ENCODE measurements at places on chromosomes 2 and 18. TPM values are rescaled to one million over a fixed set of nuclear protein-coding genes. Genes with fewer than 3 reads are reported as not detected.

DNA sequence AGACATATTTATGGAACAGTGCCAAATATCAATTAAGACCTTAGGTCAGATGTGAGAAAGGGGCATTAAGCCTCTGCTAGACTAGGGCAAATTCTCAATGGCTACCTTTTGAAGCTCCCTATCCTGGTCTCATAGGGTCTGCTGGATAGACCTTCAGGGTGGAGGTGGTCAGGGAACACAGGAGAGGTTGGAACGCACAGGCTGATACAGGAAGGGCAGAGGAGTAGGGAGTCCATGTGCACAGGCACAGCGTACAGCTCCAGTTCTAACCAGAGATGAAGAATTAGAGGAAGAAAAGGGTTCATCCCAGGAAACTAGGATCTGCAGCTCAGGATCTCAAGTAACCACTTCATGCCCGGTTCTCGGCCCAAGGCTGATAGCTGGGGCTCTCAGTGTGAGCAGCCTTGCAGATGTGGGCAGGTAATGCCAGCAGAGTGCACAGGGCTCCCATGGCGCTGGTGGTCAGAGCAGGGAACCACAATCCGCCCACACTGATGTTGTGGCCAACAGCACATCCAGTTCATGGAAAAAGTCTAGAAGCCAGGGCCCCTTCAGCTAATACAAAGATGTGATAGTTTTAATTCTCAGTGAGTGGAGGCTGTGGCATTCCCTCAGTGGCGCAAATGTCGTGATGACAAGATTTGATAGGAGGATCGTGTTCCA, 3.4 kb upstream of the EVA1A start:
- no peak overlapping the region for H3K27ac ChIP-seq
- peaks cover 75% of the 10 kb centered on the region for H3K4me1 ChIP-seq
- DNase-seq, result no peak

DNA sequence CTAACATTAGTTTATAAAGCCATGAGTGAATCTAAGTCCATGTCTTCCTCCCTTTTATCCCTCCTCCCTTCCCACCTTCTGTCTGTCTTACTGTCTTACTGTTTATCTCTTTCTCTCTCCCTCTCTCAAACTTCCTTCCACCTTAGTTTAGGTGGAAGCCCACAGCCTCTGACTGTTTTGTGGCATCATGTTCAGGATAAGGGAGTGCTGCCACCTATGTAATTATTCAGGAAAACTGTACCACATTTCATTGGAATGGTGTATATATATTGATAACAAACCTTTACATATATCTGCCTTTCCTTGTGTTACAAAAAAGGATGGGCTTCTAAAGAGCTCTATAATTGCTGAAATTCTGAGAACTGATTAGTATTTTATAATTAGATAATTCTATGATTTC, 48.7 kb downstream of the NETO1 start:
- H3K36me3 ChIP-seq, result no peaks in the 10 kb centered on the region
- no peaks in the 10 kb centered on the region for H3K4me1 ChIP-seq
- no peak overlapping the region for H3K4me3 ChIP-seq
- H3K27me3 ChIP-seq, result no peaks in the 10 kb centered on the region

DNA sequence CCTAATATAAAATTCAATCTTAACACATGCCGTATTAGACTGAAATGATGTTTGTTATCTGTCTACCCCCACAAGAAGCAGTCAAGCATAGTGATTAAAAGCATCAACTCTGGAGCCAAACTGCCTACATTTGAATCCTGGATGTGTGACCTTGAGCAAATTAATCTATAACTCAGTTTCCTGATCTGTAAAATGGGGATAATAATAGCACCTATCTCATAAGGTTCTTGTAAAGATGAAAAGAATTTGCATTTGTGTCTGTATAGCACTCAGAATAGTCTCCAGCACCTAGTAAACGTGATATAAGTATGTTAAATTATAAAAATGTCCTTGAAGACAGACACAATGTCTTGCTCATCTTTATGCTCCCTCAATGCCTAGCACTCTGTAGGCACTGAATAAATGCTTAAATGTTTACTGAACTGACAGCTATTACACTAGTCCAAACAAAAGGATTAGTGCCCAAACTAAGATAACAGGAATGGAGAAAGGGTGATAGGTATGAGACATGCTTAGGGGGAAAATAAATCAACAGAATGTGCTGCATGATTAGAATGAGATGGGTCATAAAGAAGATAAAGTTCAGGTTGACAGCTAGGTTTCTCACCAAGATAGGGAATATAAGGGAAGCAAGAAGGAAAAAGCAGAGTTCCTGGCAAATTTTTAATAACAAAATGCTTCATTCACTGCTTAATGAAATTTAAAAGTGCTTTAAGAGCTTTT, 180.6 kb downstream of the ATAD2B start:
- no peaks in the 10 kb centered on the region for H3K4me1 ChIP-seq
- H3K4me3 ChIP-seq, result no peak overlapping the region
- DNase-seq, result no peak
- H3K27me3 ChIP-seq, result no peaks in the 10 kb centered on the region
- H3K27ac ChIP-seq, result no peak overlapping the region

KRTCAP3 gene
- total RNA-seq, result 2.1 TPM

DNA sequence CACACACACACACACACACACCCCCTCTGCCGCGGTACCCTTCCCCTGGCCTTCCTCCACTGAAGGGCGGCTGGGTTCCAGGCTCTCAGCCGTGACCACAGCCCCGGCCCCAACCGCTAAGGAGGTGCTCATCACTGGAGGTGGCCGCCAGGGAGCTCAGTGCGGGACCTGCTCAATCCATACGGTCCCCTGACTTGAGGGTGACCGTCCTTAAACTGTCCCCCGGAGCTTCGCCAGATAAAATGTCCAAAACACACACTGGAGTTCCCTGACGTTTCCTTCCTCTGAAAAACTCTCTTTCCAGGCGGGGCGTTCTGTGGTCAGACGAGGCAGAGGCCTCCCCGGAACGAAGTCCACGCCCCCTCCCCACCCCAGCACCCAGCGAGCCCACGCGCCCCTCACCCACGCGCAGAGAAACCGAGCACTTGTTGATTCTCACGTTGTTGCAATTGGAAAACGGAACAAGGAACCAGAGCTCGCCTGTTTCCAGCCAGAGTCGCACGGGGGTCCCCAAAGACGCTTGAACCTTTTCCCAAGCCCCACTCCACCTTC, 1.4 kb downstream of the MBP start:
- peaks cover 36% of the 10 kb centered on the region for H3K4me1 ChIP-seq
- peak overlapping the region; percentile 73 for H3K4me3 ChIP-seq
- no peak for DNase-seq
- no peaks in the 10 kb centered on the region for H3K36me3 ChIP-seq

ANKRD62 gene
- not detected for total RNA-seq

RTTN gene
- 18.7 TPM for total RNA-seq

- H3K4me3 ChIP-seq, result no peak overlapping the region
- H3K36me3 ChIP-seq, result no peaks in the 10 kb centered on the region
- no peak for DNase-seq
- H3K27me3 ChIP-seq, result no peaks in the 10 kb centered on the region
- no peak overlapping the region for H3K27ac ChIP-seq
These were observed 27.6 kb upstream of the SLC40A1 start for GRCh38 chr2:189608170-189608569.

DNA sequence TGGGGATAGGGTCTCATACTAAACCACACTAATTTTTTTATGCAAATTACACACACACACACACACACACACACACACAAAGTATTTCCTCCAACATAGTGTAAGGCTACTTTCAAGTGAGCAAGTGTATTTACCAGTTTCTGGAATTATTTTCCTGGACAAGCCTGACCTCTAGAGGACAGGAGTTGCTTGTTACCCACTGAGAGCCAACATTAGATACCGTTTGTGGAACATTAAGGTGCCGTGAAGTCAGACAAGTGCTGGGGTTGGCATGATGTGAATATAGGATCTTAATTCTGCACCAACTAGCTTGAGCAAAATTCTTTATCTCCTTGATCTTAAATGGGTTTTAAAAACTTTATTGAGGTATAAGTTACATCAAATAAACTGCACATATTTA, 39.3 kb upstream of the SERPINB2 start:
- H3K27me3 ChIP-seq, result no peaks in the 10 kb centered on the region
- peak; percentile 39 for DNase-seq
- no peak overlapping the region for H3K27ac ChIP-seq
- H3K36me3 ChIP-seq, result no peaks in the 10 kb centered on the region

DNA sequence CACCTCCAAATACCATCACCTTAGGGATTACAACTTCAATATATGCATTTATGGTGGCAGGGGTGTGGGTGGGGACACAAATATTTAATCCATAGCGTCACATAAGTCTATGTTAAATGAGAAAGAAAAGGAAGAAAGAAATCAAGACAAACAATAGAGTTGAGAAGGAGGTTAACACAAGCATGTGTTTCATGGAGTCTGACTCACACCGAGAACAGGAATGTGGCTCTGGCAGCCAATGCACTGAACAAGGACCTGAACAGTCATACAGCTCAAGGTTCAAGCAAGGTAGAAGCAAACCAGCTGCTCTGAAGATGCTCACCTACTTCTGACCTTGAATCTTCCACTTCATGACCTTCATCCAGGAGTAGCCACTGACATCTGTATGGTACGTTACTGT, 36.2 kb upstream of the LPIN1 start:
- no peak for DNase-seq
- H3K36me3 ChIP-seq, result no peaks in the 10 kb centered on the region
- H3K4me1 ChIP-seq, result peaks cover 2% of the 10 kb centered on the region
- H3K4me3 ChIP-seq, result no peak overlapping the region
- peaks cover 25% of the 10 kb centered on the region for H3K27me3 ChIP-seq

GRCh38 chr18:70279470-70279869, 9.4 kb upstream of the SOCS6 start:
- no peaks in the 10 kb centered on the region for H3K36me3 ChIP-seq
- no peak for DNase-seq
- H3K27ac ChIP-seq, result no peak overlapping the region
- no peak overlapping the region for H3K4me3 ChIP-seq
- H3K27me3 ChIP-seq, result no peaks in the 10 kb centered on the region

CROCC2 gene
- not detected for total RNA-seq

DNA sequence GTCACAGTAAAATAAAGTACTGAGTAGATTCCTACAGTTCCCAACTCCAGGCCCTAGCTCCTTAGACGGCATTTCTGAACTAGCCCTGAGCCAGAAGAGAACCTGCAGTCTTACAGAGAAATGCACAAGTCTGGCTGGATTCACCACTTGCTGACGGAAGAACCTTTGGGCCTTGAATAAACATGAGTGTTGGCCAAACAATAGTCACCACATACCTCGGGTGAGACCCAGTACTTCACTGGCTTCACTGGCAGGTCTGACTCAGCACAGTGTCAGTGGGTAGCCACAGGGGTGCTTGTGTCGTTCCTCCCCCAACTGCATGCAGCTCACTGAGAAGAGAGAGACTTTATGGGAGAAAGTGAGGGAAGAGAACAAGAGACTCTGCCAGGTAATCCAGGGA, 88.9 kb downstream of the TMEM185B start:
- peak; percentile 87 for DNase-seq
- H3K27me3 ChIP-seq, result no peaks in the 10 kb centered on the region
- H3K4me3 ChIP-seq, result no peak overlapping the region

DNA sequence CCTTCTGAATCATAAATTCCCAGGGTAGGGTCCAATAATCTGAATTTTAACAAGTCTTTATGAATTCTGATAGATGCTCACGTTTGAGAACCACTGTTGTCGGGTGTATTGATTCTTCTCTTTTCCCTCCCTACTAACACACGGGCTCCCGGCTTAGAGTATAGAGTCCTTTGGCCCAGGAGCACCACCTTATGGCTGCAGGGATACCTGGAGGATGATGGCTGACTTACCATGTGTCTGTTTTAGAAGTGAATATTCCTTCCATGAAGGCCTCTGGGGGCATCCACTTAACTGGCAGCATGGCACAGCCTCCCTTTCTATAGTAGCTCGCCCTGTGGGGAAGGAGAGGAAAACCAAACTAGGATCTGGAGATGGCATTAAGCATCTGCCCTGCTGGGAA, 91.7 kb downstream of the CLIP4 start:
- H3K27ac ChIP-seq, result no peak overlapping the region
- H3K4me3 ChIP-seq, result no peak overlapping the region
- H3K4me1 ChIP-seq, result no peaks in the 10 kb centered on the region
- H3K27me3 ChIP-seq, result peaks cover 39% of the 10 kb centered on the region

GRCh38 chr2:69211048-69211447, 176.0 kb downstream of the GFPT1 start:
- H3K27me3 ChIP-seq, result no peaks in the 10 kb centered on the region
- peaks cover 43% of the 10 kb centered on the region for H3K4me1 ChIP-seq
- H3K36me3 ChIP-seq, result peaks cover 3% of the 10 kb centered on the region
- no peak overlapping the region for H3K27ac ChIP-seq
- H3K4me3 ChIP-seq, result no peak overlapping the region
- DNase-seq, result no peak

DNA sequence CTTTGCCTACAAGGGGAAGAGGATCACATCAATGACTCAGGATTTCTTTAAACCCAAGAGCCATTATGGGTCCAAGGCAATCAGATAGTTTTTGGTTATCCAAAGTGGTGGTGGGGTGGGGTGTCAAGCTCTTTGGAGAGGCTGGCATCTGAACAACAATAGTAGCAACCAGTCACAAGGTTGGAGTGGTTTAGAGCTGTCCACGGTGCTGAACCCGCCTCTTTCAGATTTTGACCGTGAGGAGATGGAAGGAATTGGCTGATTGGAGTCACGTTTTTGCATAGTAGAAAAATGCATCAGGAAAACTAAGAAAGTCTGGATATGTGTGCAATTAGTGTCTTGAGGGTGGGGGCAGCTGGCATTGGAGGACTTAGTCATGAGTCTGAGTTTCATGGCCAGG, 159.9 kb downstream of the LOXHD1 start:
- H3K27ac ChIP-seq, result no peak overlapping the region
- H3K36me3 ChIP-seq, result no peaks in the 10 kb centered on the region
- no peaks in the 10 kb centered on the region for H3K4me1 ChIP-seq
- no peak overlapping the region for H3K4me3 ChIP-seq
- no peaks in the 10 kb centered on the region for H3K27me3 ChIP-seq

DNA sequence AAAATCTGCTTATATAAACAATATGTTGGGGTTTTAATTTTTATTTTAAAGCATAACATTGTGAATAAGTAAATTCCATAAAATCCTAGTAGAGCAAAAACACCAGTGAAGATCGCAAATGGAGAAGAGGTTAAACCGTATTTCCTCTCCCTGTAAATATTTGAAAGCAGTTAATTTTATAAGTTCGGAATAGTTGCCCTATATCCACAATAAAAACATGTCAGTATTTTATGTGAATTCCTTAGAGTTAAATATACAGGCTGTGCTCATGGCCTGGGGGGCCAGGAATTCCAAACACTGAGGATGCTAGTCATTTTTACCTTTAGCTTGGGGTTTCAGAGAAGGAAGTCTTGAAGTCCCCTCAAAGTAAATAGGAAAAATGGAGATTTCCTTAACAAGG, 135.0 kb downstream of the FIGN start:
- no peaks in the 10 kb centered on the region for H3K27me3 ChIP-seq
- H3K4me3 ChIP-seq, result no peak overlapping the region
- no peaks in the 10 kb centered on the region for H3K36me3 ChIP-seq
- H3K4me1 ChIP-seq, result no peaks in the 10 kb centered on the region
- no peak overlapping the region for H3K27ac ChIP-seq

- H3K4me3 ChIP-seq, result no peak overlapping the region
- H3K27me3 ChIP-seq, result peaks cover 50% of the 10 kb centered on the region
- DNase-seq, result peak; percentile 21
- H3K4me1 ChIP-seq, result peaks cover 17% of the 10 kb centered on the region
- no peaks in the 10 kb centered on the region for H3K36me3 ChIP-seq
These were observed 13.9 kb downstream of the ASB18 start for GRCh38 chr2:236250286-236250685.

GRCh38 chr2:138841459-138841858, 61.3 kb upstream of the NXPH2 start:
- no peak overlapping the region for H3K27ac ChIP-seq
- no peak overlapping the region for H3K4me3 ChIP-seq
- no peaks in the 10 kb centered on the region for H3K4me1 ChIP-seq
- H3K36me3 ChIP-seq, result no peaks in the 10 kb centered on the region

IL36A gene
- total RNA-seq, result not detected

LAMA3 gene
- total RNA-seq, result 2.6 TPM

Measured in HepG2 (cell line).